ENCODE measurements at places on chromosomes 1 and 21. TPM values are rescaled to one million over a fixed set of nuclear protein-coding genes. Genes with fewer than 3 reads are reported as not detected.

S100A2 gene
- total RNA-seq = 3.3 TPM

PPFIA4 gene
- 51.2 TPM for total RNA-seq

DNA sequence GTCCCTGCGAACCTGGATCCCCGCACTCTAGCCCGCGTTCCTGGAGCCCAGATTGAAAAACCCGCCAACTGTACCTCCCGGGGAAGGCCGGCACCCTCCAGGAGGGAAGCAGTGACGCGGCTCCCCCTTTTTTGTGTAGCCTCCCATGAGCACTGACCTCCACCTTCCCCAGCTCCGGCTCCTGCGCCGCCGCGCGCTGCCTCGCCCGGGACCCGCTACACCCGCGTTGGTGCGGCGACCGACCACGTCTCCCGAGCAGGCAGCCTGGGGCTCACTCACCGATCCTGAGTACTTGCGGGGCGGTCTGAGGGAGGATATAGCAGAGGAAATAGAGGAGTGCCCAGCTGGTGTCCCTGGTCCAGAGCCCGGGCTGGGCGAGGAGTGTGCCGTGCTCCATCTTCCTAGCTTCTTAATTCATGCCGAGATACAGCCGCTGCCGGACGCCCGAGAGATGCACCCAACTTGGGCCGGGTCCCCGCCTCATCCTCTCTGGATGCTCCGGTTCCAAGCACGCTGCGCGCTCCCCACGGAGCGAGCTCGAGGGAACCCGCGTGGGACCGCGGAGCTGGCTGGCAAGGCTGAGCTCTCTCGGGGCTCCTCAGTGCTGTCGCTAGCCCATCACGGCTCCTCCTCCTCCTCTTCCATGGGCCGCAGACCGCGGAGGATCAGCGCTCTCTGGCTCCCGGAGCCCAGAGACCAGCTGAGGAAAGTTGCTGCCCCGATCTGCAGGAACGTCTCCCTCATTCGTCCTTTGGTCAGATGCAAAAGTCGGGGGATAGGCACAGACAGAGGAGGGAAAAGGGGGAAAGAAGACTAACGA is 482 bp downstream of the GRIK1 start:
- peak; percentile 4 for DNase-seq

GRCh38 chr1:227396539-227397353 is 78.5 kb upstream of the CDC42BPA start:
- DNase-seq = no peak

DNA sequence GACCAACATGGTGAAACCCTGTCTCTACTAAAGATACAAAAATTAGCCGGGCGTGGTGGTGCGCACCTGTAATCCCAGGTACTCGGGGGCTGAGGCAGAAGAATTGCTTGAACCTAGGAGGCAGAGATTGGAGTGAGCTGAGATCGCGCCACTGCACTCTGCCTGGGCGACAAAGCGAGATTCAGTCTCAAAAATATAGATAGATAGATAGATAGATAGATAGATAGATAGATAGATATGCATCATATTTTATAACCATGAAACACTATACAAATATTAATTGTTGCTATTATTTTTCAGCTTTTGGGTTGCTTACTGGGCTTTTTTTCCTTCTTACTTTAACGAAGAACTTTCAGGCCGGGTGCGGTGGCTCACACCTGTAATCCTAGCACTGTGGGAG is 4.8 kb upstream of the FAF1 start:
- DNase-seq = no peak

LCE2C gene
- not detected for total RNA-seq

All from activated CD4-positive, alpha-beta T cell treated with anti-CD3 and anti-CD28 coated beads for 36 hours (primary cell).